Prostate gland (tissue), 2 donors: ENCODE measurements at places on chromosomes 1 and 21.

- DNase-seq, result peak; percentile 69
Observed at GRCh38 chr1:94873520-94874351, 53.2 kb downstream of the CNN3 start.

GRCh38 chr1:211378844-211379243 is 52.2 kb downstream of the TRAF5 start:
- DNase-seq, result no peak

DNA sequence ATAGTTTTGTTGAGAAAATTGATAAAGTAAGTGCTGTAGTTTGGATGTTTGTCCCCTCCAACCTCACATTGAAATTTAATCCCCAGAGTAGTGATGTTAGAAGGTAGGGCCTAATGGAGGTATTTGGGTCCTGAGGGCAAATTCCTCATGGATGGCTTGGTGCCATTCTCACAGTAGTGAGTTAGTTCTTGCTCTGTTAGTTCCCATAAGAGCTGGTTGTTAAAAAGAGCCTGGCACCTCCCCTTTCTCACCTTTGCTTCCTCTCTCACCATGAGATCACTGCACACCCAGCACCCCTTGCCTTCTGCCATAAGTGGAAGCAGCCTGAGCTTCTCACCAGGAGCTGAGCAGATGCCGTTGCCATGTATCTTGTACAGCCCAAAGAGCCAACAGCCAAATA is 354.8 kb upstream of the NFIA start:
- peak; percentile 7 for DNase-seq

DNA sequence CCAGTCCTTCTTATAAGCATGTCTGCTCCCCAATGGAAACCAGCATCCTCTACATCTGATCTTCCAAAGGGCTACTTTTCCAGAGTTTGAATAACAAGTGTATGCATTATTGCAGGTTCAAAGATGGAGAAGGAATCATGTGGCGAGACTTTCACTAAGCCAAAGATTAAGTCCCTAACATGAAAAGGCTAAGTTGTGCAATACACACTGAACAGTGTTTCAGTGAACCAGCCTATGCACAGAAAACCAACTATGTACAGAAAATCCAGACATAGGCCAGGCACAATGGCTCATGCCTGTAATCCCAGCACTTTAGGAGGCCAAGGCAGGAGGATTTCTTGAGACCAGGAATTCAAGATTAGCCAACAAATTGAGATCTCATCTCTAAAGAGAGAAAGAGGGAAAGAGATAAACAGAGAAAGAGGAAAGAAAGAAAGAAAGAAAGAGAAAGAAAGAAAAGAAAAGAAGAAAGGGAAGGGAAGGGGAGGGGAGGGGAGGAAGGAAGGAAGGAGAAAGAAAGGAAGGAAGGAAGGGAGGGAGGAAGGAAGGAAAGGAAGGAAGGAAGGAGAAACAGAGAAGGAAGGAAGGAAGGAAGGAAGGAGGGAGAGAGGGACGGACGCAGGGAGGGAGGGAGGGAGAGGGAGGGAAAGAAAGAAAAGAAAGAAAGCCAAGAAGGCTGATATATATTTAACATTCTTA is 181.7 kb downstream of the LTN1 start:
- no peak for DNase-seq

GRCh38 chr1:212951126-212951946 is 995 bp downstream of the VASH2 start:
- DNase-seq, result no peak
